Ascending aorta (tissue), 2 donors: ENCODE measurements at places on chromosomes 5 and 9. TPM values are rescaled to one million over a fixed set of nuclear protein-coding genes. Genes with fewer than 3 reads are reported as not detected.

DNA sequence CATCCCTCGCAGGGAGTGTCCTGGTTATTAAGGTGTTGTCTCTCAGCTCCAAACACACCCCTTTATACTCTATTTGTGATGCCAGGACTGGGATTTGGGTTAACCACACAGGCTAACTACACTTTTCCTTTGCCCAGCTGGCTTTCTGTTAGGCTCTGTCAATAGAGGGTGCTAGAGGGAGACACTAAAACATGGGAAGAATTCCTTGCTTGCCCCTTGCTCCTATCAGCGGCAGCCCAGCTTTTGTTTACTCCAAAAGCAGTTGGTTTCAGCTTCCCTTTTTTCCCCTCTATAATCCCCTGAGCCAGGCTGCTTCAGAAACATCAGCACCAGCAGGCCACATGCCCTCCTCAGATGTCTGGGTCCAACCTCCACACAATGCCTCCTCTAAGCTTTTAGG is 297.1 kb downstream of the KCTD16 start:
- H3K27me3 ChIP-seq = no peaks in the 10 kb centered on the region
- no peak for DNase-seq
- H3K4me3 ChIP-seq = no peak overlapping the region
- H3K36me3 ChIP-seq = no peaks in the 10 kb centered on the region
- H3K4me1 ChIP-seq = no peaks in the 10 kb centered on the region

DNA sequence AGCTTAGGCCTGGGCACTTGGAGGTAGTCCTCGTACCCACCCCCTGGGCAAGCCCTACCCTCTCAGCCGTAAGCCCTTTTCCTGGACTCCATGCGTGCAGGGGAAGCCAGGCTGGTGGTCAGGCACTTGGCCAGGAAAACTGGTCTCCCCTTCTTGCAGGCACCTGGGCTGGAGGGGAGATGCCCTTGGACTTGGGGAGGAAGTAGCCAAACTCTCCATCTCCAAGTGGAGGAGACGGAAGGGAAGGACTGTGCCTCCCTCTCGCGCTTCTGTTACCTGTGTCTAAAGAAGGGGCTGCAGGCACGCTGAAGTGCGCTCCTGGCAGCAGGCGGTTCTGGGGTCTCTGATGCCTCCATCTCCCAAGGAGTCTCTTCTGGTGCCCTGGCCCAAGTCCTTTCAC is 283.9 kb downstream of the PBX3 start:
- no peak overlapping the region for H3K4me3 ChIP-seq
- no peaks in the 10 kb centered on the region for H3K27me3 ChIP-seq
- no peaks in the 10 kb centered on the region for H3K4me1 ChIP-seq
- H3K36me3 ChIP-seq = no peaks in the 10 kb centered on the region
- DNase-seq = no peak

DNA sequence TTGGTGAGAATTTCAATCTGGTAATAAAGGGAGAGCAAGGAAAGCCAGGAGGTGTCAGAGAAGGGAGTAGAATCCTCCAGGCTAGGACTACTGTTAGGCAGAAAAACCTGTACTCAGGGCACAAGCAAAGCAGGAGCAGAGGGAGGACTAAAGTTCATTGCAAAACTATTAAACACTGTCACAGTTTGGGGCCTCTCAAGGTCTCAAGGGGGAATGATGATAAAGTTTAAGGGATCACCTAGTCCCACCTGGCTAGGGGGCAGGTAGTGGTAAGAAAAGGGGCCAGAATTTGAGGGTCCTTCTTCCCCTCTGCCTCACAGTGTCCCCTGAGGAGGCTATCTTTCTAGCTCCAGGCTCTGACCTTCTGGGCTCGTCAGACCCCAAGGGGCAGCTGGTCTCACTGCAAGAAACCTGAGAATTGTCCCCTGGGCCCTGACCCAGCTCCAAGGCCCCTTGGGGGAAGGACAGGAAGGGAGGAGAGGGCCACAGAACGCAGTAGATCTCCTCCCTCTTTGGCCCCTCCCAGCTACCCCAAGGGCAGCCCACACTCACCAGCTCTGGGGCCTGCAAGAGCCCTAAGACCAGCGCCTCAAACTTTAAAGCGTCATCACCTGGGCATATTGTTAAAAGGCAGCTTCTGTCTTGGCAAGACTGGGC is 974 bp downstream of the CCDC69 start:
- no peak for DNase-seq
- no peaks in the 10 kb centered on the region for H3K36me3 ChIP-seq
- peak overlapping the region; percentile 71 for H3K4me3 ChIP-seq
- H3K4me1 ChIP-seq = peaks cover 13% of the 10 kb centered on the region

- no peaks in the 10 kb centered on the region for H3K27me3 ChIP-seq
- no peaks in the 10 kb centered on the region for H3K4me1 ChIP-seq
- H3K27ac ChIP-seq = no peak overlapping the region
- H3K36me3 ChIP-seq = no peaks in the 10 kb centered on the region
- DNase-seq = no peak
These were observed 286.6 kb downstream of the FER start for GRCh38 chr5:109034306-109034705.

GRCh38 chr5:80414113-80414512 is 6.2 kb downstream of the ZFYVE16 start:
- H3K4me1 ChIP-seq = no peaks in the 10 kb centered on the region
- H3K27ac ChIP-seq = no peak overlapping the region
- no peaks in the 10 kb centered on the region for H3K36me3 ChIP-seq
- H3K4me3 ChIP-seq = no peak overlapping the region

- no peak for DNase-seq
- no peak overlapping the region for H3K4me3 ChIP-seq
- H3K27me3 ChIP-seq = no peaks in the 10 kb centered on the region
- H3K27ac ChIP-seq = no peak overlapping the region
- peaks cover 3% of the 10 kb centered on the region for H3K4me1 ChIP-seq
- H3K36me3 ChIP-seq = peaks cover 26% of the 10 kb centered on the region
These were observed 55.6 kb upstream of the UBAC1 start for GRCh38 chr9:136016572-136017288.

DNA sequence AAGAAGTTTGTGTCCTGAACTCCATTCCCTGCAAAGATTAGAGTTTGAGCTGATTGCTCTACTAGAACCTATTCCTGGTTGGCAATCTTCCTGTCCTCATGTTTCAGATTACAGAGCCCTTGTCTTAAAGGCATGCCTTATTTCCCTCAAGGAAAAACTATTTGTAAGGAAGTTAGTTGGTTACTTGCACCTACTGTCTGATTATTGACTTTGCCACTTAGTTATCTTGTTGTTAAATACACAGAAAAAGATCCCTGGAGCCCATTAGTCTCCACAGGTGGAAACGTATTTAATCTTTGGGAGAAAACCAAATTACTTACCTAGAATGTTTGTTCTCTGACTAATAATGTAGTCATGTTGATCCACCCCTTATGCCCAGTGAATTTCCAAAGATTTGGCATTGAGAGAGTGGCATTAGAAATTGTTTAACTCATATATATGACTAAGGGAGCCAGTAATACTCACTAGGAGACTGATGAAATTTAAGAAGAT is 132.3 kb upstream of the ELL2 start:
- no peak for DNase-seq
- no peak overlapping the region for H3K4me3 ChIP-seq
- no peaks in the 10 kb centered on the region for H3K27me3 ChIP-seq
- no peaks in the 10 kb centered on the region for H3K36me3 ChIP-seq
- H3K27ac ChIP-seq = no peak overlapping the region

- no peaks in the 10 kb centered on the region for H3K36me3 ChIP-seq
- no peak overlapping the region for H3K4me3 ChIP-seq
- H3K27ac ChIP-seq = no peak overlapping the region
- DNase-seq = no peak
These were observed 518.9 kb downstream of the PRELID2 start for GRCh38 chr5:145316282-145316681.

- H3K27me3 ChIP-seq = no peaks in the 10 kb centered on the region
- peaks cover 24% of the 10 kb centered on the region for H3K4me1 ChIP-seq
- peaks cover 73% of the 10 kb centered on the region for H3K36me3 ChIP-seq
- H3K27ac ChIP-seq = peak overlapping the region; percentile 50
- DNase-seq = no peak
- H3K4me3 ChIP-seq = no peak overlapping the region
These were observed 59.4 kb downstream of the GRAMD2B start for GRCh38 chr5:126482591-126482990.

- H3K4me3 ChIP-seq = no peak overlapping the region
- H3K36me3 ChIP-seq = no peaks in the 10 kb centered on the region
- DNase-seq = no peak
- H3K27me3 ChIP-seq = no peaks in the 10 kb centered on the region
These were observed 320.2 kb downstream of the CTNND2 start for GRCh38 chr5:11584017-11584416.

- no peak overlapping the region for H3K4me3 ChIP-seq
- H3K27me3 ChIP-seq = no peaks in the 10 kb centered on the region
- no peaks in the 10 kb centered on the region for H3K36me3 ChIP-seq
- no peaks in the 10 kb centered on the region for H3K4me1 ChIP-seq
These were observed 89.5 kb downstream of the ESM1 start for GRCh38 chr5:54895816-54896341.

GRCh38 chr9:100088202-100088601 is 10.6 kb downstream of the ERP44 start:
- no peaks in the 10 kb centered on the region for H3K4me1 ChIP-seq
- no peak overlapping the region for H3K4me3 ChIP-seq
- H3K27ac ChIP-seq = no peak overlapping the region
- DNase-seq = no peak
- H3K27me3 ChIP-seq = no peaks in the 10 kb centered on the region

Gene CCL28
- total RNA-seq = not detected

Gene CCDC183
- total RNA-seq = not detected
